ENCODE measurements at places on chromosomes 1 and 21. TPM values are rescaled to one million over a fixed set of nuclear protein-coding genes. Genes with fewer than 3 reads are reported as not detected.

The S100A9 gene
- 350 TPM for total RNA-seq

The LPAR3 gene
- total RNA-seq, result 14.7 TPM

The CLEC20A gene
- total RNA-seq, result not detected

The LCE1B gene
- not detected for total RNA-seq

The SMCP gene
- not detected for total RNA-seq

The HSD3B2 gene
- total RNA-seq, result not detected

The EXTL1 gene
- 2.6 TPM for total RNA-seq

The FLG2 gene
- total RNA-seq, result not detected

The KRTAP20-2 gene
- not detected for total RNA-seq

The TCEANC2 gene
- 6.6 TPM for total RNA-seq

The GABRD gene
- 0.61 TPM for total RNA-seq

The CDK11B gene
- total RNA-seq, result 22.2 TPM

The GJC2 gene
- total RNA-seq, result 0.40 TPM

The HFM1 gene
- 3.1 TPM for total RNA-seq

The DCLRE1B gene
- 1.2 TPM for total RNA-seq

The GPR153 gene
- total RNA-seq, result 3.0 TPM

The LAMC1 gene
- 95.3 TPM for total RNA-seq

The MYBPHL gene
- total RNA-seq, result 0.44 TPM

The SPATC1L gene
- total RNA-seq, result 7.4 TPM

The TMEM63A gene
- 27.0 TPM for total RNA-seq

The NTNG1 gene
- total RNA-seq, result not detected

The CYP4Z1 gene
- total RNA-seq, result 0.41 TPM

The NMNAT2 gene
- total RNA-seq, result 0.88 TPM

The CACNA1S gene
- not detected for total RNA-seq

The C1orf210 gene
- total RNA-seq, result not detected

The PCAT6 gene
- 1.1 TPM for total RNA-seq

The CLCNKB gene
- total RNA-seq, result 2.4 TPM

The C1orf115 gene
- total RNA-seq, result 39.0 TPM

The C1orf94 gene
- not detected for total RNA-seq

The FNBP1L gene
- total RNA-seq, result 28.4 TPM

The PBX1 gene
- total RNA-seq, result 24.0 TPM

The ETV3L gene
- total RNA-seq, result not detected

The CGN gene
- 0.82 TPM for total RNA-seq

All from heart left ventricle (tissue), 16 donors.